ENCODE measurements at places on chromosomes 16 and 17.

GRCh38 chr16:576197-576822 lies 6.5 kb downstream of the PIGQ start:
- no peak for DNase-seq

DNA sequence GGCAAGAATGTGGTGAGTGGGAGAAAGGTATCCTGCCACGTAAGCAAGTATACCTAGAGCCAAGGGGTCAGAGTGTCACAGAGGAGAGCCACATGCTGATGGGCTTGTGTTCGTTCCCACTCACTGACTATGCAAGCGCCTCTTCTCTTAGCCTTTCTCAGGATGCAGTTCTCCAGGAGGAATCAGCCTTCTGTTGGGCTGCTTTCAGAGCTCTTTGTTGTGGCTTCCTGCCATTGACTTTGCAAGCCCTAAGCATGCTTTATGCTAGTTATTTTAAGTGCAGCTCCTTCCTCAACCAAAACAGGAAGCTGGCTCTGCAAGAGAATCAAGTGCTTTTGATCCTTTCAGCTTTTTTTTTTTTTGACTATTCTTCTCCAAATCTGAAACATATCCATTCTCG lies 66.6 kb downstream of the SIAH1 start:
- no peak for DNase-seq

DNA sequence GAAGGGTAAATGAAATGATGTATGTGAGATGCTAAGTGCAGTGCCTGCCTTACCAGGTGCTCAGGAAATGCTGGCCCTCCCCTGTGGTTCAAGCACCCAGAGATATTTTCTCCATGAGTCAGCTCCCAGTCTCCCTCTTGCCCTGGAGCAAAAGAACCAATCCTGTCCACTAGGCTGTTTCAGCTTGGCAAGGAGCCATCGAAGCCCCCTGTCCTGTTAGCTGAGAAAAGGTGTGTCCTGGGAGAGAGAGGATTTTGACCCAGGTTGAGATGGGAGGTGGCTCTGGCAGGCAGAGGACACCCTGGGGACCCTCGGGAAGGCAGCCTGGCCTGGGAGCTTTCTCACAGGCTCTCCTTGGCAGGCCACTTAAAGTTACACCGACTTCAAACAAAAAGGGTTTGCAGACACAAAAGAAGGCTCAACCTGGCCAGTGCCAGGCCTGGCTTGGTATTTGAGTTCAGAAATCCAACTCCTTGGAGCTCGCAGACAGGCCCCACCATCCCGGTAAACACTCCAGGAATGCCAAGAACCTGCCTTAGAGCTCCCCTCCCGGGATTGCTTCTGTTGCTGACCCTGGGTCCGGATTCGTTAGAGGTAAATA lies 29.6 kb downstream of the NTN1 start:
- no peak for DNase-seq

- no peak for DNase-seq
These were observed 181.2 kb upstream of the AXIN2 start for GRCh38 chr17:65742403-65743307.

DNA sequence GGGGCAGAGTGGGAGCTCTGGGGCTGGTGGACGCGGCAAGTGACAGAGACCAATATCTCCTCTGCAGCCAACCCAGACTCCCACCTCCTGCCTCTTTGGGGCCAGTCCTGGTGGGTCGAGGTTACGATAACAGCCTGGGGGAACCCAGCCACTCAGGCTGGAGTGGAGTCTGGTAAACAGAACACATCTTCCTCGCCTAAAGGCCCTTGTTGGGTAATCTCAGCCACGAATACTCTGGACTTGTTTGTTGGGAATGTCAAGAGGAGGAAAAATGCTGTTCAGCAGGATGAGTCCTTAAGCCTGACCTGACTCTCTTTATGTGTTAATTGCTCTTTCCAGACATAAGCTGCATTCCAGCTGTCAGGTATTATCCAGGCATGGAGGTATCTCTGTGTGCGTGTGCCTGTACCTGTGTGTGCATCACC lies 8.0 kb upstream of the SPNS2 start:
- no peak for DNase-seq

GRCh38 chr17:45824475-45824874 lies 20.2 kb upstream of the SPPL2C start:
- DNase-seq: no peak

DNA sequence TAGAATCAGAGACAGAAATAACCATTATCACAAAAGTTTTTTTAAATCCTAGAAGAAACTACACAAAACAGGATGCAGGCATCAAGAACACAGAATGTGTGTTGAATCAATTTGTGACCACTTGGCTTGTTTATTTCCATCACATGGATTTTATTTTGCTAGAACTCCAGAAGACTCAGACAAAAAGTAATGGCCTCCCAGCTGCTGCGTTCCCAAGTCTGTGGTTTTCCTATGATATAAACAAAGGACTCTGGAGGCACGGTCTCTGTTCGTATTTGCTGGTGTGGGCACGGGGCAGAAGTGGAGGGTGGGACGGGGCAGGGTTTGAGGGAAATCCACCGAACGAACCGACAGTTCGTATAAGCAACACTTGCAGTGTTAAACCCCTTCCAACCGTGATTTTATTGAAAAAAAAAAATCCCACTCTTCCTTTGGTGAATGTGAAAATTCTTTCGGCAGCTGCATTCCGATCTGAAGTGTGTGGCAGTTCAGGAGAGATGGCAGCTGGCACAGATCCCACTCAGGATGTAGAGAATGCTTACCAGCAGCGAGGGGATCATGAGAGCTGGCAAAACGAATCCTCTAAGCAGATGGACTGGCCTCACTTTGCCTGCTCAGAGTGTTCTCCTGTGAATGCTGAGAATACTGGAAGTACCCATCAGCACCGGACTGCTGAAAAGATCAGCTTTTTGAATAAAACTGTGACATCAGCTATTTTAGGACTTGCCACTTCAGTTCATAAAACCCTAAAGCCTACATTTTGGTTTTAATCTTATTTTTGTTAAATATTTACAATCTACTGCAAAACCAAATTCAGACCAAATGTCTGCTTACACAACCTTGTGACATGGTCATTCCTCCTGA lies 165.2 kb downstream of the VPS53 start:
- no peak for DNase-seq

DNA sequence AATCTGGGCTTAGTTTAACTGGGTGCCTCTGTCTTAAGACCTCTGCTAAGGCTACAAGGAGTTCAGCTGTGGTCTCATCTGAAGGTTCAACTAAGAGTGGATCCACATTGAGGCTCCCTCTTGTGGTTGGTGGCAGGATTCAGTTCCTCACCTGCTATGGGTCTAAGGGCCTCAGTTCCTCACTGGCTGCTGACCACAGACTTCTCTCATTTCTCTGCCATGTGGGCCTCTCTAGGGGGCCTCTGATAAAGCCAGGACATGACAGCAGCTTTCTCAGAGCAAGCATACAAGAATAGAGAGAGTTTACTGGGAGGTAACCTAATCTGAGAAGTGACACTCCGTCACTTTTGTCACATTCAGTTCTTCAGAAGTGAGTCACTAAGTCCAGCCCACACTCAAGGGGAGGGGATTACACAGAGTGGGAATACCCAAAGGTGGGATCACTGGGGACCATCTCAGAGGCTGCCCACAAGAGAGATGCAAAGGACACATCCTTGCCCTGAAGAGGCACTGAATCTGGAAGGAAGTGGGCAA lies 19.2 kb upstream of the ABAT start:
- no peak for DNase-seq

DNA sequence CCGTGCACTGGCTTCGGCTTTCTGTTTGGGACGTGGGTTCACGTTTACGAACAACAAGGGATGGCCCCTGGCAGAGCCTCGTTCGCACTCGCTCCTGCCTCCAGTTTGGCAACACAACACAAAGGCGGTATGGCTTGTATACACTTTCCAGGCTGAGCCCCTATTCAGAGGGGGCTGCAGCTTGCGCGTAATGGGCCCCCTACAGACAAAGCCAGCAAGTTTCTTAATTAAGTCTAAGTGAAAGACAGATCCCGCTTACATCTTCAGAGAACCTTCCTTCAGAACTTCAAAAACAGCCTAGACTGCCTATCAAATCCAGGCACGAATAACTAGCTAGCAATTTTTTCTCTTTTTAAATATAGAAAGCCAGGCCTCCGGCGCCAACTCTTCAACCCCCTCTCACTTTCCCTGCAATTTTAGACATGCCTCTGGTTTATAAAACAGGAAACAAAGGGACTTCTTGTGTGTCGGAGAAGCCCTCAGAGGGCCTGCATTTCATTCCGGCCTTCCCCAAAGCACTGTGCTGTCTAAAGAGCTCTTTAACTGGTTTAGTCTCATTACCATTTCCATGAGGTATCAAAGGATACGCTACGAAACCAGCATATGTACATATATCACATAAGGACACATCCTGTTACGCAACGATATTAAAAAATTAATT lies 244.9 kb downstream of the STX8 start:
- DNase-seq: no peak

- DNase-seq: no peak
These were observed 29.7 kb downstream of the MMD start for GRCh38 chr17:55391764-55392467.

DNA sequence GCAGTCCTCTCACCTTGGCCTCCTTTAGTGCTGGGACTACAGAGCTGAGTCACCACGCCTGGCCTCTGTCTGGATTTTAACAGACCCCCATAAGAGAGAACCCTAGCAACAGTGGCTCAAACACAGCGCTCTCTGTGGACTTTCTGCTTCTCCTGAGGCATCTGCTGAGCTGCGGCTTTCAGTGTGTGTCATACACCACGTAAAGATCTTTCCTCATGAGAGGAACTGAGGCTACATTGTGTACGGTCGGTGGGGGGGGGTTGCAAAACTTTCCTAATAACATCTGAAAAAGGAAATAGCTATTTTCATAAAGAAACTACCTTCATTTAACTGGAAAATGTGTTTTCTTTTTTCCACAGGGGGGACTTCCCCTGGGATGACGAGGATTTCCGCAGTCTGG lies 32.9 kb downstream of the DEF8 start:
- DNase-seq: no peak

- DNase-seq: no peak
These were observed 1.4 kb downstream of the MYO18A start for GRCh38 chr17:29178750-29179231.

GRCh38 chr16:85902366-85903155 lies 3.6 kb downstream of the IRF8 start:
- no peak for DNase-seq
